Endothelial cell of umbilical vein (primary cell): ENCODE measurements at places on chromosomes 6 and 20. TPM values are rescaled to one million over a fixed set of nuclear protein-coding genes. Genes with fewer than 3 reads are reported as not detected.

The USP49 gene
- total RNA-seq = 4.1 and 4.5 TPM in 2 replicates

- no peak for DNase-seq
Observed at GRCh38 chr6:136111831-136112230, 138.3 kb downstream of the MTFR2 start.

DNA sequence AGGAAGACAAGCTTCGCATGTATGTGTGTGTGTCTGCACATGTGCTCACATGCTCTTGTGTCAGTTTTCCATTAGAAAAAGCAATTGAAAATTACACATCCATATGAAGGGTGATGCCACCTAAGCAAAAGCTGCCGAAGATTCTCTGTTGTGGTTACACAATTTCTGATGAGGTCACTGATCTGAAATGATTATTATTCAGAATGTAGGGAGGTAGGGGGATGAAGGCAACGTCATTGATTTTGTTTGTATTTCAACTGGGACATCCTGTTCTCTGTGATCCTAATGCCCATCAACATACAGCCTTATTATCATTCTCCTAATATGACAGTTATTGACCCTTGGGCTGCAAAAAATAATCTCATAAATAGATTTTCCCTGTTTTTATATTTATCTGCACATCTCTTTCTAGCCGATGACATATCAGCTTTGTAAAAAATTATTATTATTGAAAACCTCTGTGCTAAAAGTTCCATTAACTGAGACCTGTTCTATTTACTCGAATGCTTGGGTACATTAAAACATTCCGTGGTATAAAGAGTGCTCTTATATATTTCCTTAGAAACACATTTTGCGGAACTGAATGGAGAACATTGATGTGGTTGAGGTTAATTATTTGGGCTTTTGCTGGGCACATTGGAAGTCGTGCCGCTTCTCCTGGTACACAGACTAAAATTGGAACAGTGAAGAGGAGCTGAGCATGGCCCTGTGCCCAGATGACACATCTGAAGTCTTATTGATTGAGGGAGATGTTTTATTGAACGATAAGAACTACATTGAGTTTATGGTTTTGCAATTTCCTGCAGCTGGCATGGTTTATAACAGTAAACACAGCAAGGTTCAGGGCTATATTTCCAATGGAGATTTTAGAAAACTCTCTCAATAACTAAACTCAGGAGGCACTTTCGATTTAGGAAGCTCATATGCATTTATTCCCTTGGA is 51.3 kb downstream of the ZNF831 start:
- DNase-seq = no peak

DNA sequence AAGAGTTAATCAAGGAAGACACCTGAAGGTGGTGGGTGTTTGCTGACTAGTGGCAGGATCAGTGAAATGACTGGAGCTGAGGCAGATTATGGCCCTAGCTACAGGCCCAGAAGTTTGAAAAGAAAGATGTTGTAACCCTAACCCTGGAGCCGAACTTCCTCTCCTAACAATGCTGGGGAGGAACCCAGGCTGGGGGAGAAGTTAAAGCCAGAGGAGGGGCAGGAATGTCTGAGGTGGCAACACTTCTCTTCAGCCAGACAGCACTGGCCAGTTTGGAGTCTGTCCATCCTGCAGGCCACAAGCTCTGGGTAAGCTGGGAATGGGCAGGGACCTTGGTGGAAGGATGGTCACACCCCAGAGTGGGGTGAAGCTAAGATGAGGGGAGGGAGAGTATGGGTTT is at the start of gene LST1:
TSS of gene LST1 (plus strand) at position 270 of the 400 bp plus-strand sequence. CDS start 1,023 bp downstream, outside the sequence.
- DNase-seq = no peak

DNA sequence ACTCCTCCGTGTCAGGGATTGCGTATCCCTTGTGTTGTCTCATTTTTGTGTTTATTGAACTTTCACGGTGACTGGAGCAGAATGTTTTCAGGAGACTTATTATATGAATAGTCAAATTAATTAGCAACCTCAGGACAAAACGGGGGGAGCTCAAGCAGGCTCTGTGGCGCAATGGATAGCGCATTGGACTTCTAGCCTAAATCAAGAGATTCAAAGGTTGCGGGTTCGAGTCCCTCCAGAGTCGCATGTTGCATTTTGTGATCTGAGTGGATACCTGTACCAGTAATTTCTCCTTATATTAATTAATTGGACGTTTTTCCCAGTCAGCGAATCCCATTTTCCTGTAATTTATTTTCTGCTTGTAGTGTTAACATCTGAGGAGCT is 89.1 kb upstream of the ZNF184 start:
- DNase-seq = no peak
